ENCODE measurements at places on chromosomes 6 and 20.

DNA sequence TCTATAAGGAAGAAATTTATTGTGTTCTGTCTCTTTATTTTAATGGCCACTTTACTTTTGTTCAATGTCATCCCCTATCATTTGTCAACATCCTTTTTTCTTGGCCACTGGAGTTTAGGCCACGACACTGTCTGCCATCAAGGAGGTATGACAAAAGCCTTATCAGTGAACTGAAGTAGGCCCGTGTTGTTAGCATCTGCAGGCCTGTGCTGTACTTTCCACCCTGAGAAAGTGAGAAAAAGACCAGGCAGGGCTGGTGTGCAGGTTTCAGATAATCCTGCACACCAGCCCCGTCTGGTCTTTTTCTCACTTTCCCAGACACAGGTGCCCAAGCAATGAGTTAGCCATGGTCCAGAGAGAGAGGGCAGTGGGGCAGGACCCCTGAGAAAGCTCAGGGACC lies 57.6 kb downstream of the GOPC start:
- no peak for DNase-seq

DNA sequence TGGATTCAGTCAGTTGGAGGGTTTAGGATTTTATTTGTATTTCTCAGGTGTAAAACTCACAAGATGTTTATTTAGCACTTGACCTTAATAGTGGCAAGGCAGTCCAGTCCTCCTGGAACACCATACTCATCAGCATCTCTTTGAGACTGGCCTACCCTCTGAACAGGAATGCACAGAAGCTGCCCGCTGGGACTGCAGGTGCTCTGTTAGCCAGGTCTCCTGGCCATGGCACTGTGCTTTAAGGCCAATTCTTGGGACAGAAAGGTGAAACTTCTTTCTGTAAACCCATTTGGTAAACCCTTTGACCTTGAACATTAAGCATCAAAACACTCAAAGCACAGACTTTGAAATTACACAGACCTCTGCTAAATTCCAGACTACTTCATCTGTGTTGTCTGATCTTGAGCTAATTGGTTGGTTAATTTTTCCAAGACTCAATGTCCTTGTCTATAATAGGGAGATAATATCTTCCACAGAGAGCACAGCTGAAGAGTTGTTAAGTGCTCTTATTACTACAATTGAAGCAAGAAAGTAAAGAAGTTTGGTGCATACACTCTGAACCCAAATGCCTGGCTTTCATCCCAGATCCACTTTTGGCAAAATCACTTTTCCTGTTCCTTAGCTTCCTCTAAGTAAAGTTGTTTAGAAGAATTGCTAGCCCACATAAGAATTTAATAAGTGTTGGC lies 54.9 kb upstream of the NT5E start:
- no peak for DNase-seq

DNA sequence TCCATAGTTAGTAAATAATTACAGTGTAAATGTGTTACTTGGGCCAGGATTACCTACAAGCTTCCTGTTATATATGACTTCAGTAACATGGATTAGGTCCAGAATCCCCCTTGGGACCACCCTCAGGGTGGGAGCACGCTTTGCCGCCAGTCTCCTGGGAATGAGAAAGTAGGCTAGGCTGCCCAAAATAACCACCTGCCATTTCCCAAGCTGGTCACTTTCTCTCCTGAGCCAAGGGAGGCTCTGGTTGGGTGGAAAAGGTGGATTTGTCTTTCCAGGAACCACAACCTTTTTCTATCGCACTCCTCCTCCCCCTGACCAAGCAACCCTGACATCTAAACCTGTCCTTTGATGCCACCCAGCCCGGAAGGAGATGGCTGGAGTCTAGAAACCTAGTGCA lies 9.6 kb upstream of the RIMS4 start:
- DNase-seq, result no peak

GRCh38 chr6:125781314-125781868 lies 9.4 kb upstream of the NCOA7 start:
- no peak for DNase-seq

- no peak for DNase-seq
These were observed 18.2 kb downstream of the FOXF2 start for GRCh38 chr6:1407499-1407990.

GRCh38 chr6:169157197-169158148 lies 96.2 kb downstream of the THBS2 start:
- DNase-seq, result no peak

DNA sequence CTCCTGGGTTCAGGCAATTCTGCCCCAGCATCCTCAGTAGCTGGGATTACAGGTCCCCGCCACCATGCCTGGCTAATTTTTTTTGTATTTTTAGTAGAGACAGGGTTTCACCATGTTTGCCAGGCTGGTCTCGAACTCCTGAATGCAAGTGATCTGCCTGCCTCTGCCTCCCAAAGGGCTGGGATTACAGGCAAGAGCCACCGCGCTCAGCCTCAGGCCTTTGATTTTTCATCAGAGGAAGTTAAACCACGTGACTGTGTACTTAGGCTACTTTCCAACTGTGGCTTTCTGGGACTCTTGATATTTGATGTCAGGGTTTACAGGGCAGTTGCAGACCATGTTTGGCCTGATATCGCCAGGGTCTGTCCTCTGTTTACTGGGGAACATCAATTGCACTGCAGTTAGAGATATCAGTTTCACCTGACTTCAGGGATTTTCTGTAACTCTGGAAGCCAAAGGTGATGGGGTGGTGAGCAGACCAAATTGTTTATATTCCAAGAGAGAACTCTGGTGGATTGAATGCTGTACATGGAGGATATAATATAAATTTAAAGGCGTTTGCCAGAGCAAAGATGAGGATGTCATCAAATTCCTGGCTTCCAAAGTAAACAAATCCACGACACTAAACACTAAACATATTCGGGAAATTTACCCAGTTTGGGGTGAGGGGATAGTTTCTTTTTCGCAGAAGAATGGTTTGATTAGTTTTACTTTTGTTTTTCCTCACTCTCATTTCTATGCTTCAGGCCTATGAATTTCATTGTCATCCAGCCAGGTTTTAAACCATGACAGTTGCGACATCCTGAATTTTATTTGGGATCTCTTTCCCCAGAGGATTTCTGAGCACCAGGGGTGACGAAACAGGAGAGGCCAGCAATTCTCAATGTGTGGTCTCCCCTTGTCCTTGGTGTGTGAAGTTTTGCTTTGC lies 4.2 kb downstream of the PSMF1 start:
- peak; percentile 32 for DNase-seq

DNA sequence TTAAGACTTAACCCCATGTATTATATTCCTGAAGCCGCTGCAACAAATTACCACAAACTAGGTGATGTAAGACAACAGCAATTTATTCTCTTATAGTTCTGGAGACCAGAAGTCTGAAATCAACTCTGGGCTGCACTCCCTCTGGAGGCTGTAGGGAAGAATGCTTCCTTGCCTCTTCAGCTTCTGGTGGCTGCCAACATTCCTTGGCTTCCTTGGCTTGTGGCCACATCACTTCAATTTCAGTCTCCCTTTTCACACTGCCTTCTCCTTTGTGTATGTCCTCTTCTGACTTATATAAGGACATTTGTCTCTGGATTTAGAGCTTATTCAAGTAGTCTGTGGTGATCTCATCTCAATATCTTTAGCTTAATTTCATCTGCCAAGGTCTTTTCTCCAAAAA lies 141.6 kb downstream of the DHX35 start:
- no peak for DNase-seq

DNA sequence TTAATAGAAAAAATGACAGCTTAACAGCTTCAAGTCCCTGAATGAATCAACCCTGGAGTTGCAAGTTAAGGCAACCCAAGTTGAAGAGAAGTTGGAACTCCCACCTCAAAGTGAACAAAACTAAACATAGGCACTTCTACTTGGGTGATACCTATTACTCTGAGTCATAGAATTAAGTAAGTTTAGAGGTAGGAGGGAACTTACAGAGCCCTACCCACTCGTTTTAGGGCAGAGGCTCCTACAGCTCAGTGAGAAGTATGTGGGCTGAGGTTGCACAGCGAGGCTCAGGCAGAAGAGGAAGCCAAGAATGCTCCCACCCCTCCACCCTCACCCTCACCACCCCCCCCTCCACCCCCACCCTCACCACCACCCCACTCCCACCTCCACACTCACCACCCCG lies 42.2 kb downstream of the NFATC2 start:
- DNase-seq, result no peak

- DNase-seq, result no peak
These were observed 8.8 kb downstream of the CD93 start for GRCh38 chr20:23077277-23077676.

GRCh38 chr20:63117661-63118302 lies 98.1 kb downstream of the YTHDF1 start:
- no peak for DNase-seq

- no peak for DNase-seq
These were observed 13.2 kb upstream of the CCM2L start for GRCh38 chr20:31996996-31997395.

GRCh38 chr6:157885211-157885788 lies 62.3 kb downstream of the SNX9 start:
- no peak for DNase-seq
